NCI-H1694 treated with DMSO at 0.1 percent for 48 hours (cell line): ENCODE measurements at places on chromosomes 13 and 19.
A peak's percentile ranks its signal among the peaks of the same experiment; 100 is the strongest.

DNA sequence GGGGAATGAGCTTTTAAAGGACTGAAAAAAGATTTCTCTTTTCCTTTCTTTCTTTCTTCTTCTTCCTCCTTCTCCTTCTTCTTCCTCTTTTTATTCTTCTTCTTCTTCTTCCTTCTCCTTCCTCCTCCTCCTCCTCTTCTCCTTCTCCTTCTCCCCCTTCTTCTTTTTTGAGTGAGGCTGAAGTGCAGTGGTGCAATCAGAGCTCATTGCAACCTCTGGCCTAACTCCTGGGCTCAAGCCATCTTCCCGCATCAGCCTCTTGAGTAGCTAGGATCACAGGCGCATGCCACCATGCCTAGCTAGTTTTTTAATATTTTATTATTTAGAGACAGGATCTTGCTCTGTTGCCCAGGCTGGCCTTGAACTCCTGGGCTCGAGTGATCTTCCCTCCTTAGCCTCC is 120.9 kb upstream of the KL start:
- DNase-seq = no peak

- DNase-seq = peak; percentile 29
These were observed 30.3 kb upstream of the FRY start for GRCh38 chr13:32001154-32001768.

DNA sequence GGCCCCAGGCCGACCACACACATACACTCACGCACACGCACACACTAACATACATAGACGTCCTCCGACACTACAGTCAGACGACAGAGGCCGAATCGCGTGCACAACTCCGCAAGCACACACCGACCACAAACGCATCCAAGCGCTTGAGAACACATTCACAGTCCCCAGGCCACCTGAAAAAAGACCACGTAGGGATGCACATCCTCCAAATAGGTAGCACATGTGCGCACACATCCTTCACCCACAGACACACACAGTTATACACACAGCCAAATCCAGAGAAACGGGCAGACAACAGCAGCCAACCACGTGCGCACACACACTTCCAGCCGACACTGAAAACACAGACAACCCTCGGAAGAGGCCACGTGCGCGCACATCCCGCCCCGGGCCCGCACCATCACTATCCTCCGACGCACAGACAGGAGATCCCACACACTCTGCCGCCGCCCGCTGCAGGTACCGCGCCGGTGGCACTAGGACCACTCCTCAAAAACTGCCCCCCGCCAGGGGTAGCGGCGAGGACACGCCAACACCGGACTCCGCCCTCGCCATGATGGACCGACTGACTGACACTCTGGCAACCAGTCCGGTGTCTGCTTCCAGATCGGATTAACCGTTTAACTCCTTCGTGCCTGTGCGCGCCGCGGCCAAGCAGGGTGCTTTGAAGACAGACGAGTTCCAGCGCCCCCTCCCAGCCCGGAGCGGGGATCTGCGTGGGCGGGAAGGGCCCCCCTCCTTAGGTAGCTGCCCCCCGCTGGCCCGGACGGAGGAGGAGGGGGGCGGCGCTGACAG is 493 bp upstream of the PDE4A start:
- peak; percentile 61 for DNase-seq

GRCh38 chr13:109235901-109236300 is 550.5 kb downstream of the IRS2 start:
- DNase-seq = no peak

- DNase-seq = no peak
These were observed 3.2 kb downstream of the PDX1 start for GRCh38 chr13:27922883-27923612.

GRCh38 chr13:73521290-73521624 is 462.5 kb downstream of the KLF5 start:
- no peak for DNase-seq

GRCh38 chr19:21883516-21883915 is 47.5 kb upstream of the ZNF43 start:
- DNase-seq = no peak

DNA sequence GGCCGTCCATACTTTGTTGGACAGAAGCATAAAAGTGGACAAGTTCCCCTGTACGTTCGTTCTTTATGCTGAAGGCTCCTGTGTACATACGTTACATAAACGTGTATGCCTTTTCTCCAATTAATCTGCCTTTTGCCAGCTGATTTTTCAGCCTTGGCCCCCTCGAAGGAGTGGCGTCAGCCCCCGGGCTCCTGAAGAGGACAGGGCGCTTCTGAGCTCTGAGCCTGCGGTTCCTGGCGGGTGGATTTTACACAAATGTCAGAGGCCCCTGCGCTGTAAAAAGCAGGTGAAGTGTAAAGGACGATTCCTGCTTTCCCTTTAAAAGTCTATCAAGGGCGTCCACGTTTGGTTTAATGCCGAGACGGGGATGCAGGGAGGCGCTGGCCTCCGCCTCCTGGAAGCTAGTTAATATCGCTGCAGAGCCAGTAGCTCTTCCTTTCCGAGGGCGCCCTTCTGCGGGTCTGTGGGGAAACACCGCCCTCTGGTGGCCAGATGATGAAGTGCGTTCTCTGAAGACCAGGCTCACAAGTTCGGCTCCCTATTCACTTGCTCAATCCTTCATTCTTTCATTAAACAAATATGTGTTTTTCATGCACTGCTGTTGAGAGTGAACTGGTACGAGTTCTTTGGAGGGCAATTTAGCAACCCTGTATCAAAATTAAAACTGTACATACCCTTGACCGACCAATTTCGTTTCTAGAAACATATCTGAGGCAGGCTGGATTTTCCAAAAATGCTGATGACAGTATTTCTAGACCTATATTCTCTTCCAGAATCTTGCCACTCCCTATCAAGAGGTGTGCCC is 62.0 kb downstream of the GPR12 start:
- peak; percentile 64 for DNase-seq

GRCh38 chr13:74706801-74707200 is 572.6 kb upstream of the KLF12 start:
- no peak for DNase-seq

DNA sequence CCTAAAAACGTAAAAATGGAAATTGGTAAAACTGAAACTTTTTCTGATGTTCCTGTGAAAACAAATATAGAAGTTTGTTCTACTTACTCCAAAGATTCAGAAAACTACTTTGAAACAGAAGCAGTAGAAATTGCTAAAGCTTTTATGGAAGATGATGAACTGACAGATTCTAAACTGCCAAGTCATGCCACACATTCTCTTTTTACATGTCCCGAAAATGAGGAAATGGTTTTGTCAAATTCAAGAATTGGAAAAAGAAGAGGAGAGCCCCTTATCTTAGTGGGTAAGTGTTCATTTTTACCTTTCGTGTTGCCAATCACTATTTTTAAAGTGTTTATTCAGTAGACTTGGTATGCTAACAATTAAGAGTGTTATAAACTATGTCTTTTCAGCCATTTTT is 25.6 kb downstream of the BRCA2 start:
- no peak for DNase-seq

DNA sequence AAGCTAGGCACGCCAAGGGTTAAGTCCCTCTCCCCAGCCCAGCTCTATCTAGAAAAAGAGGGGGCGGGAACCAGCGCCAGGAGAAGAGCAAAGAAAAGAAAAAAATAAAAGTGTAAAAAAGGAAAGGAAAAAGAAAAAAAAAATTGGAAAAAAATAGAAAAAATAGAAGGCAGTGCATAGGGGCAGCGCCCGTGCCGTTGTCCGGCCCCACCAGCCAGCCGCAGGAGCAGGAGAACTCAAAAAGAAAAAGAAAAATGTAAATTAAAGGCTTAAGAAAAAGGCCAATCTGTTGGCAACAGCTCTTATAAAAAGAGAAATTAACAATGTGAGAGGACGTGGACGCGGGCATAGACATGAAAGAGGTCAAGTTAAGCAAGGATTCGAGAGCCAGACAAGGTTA is 105.4 kb upstream of the ZNF98 start:
- DNase-seq = no peak

- DNase-seq = no peak
These were observed 30.7 kb downstream of the MIPEP start for GRCh38 chr13:23858546-23858945.

GRCh38 chr19:8336660-8337059 is 6.4 kb downstream of the KANK3 start:
- DNase-seq = no peak

DNA sequence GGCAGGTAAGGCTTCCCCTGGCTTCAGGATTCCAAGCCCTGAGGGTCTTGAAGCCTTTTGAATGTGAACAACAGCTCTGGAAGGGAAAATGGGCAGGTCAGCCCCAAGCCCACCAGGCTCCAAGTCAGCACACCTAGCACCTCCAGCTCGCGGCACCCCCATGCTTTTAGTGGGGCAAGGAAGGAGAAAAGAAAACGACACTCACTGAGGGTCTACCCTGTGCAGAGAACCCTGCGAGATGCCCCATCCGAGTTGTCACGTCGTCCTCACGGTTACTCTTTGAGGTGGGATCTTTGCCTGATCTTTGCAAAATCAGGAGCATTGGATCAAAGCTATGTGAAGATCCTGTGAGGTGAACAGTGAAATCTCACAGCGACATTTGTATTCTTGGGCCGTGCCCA is 5.7 kb upstream of the F10 start:
- no peak for DNase-seq

DNA sequence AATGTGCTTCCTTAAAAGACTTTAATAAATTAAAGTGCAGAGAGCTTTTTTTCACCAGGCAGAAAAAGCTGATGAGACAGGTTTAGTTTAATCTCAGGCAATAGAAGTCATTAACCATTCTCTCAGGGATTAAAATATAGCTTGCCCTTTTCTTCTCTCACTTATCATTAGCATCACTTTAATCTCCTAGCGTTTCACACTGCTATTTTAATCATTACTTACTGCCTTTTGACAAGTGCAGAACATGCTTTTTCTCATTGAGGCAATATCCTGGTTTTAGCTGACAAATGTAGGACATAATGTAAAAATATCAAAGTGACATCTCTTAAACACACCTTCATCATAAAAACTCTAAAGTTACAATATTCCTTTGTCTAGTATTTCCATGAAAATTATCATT is 94.6 kb downstream of the DACH1 start:
- no peak for DNase-seq

DNA sequence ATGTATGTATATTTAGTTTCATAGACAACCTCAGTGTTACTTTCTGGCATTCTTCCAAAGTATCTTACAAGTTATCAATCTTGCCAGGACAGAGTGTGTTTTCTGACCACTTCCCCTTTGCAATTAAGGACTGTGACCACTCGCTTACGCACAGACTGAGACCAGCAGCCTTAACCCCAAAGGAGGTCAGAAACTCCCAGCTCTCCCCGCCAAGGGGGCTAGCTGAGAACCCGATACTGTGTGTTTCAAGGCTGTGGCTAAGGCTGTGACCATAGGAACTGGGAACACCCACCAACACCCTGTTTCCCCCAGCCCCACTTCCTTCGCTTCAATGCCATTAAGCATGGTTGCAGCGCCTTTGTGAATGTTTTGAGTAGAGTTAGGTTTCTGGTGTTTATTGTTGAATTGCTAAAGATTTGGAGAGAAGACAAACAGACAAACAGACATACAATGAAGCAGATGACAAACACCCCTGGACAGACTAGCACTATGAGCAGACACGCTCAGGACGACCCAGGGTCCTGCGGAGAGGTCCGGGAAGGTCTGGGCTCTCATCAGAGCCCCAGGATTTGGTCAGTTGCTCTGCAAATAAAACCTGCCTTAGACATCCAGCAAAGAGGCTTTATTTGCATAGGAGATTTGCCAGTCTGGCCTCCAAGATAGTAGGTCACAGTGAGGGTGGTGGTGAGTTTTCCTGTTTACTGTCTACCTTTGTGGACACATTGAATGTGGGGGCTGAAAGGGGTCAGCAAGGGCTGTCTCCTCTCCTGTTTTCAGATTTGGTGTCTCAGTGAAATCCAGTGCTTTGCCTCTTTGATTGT is 25.0 kb upstream of the TNFSF11 start:
- DNase-seq = no peak

DNA sequence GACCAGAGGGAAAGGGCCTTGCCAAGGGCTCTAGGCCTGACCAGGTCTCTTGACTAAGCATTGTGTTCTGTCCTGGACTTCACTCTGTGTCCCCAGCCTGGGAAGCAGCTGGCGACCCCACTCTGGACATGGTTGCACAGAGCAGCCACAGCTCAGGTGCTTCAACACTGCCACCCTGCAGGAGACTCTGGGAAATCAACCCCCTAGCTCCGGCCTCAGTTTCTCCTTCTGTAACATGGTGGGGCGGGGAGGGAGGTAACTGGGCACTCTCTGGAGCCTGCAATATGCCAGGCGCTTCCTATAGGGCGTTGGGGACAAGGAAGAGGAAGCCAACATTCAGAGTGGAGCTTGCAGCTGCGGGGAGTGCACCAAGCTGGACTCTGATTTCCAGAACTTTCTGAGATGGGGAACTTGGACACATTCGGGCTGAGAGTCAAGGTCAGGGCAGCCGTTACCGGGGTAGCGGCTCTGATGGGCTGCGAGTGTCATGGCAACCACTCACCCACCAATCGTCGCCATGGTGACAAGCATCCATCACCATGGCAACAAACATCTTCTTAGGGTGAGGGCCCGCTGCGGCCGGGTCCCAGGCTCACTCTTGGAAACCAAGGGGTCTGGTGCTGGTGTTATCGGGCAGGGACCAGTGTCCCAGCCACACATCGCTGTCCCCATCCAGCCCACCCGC is 12.8 kb downstream of the F2RL3 start:
- DNase-seq = no peak

DNA sequence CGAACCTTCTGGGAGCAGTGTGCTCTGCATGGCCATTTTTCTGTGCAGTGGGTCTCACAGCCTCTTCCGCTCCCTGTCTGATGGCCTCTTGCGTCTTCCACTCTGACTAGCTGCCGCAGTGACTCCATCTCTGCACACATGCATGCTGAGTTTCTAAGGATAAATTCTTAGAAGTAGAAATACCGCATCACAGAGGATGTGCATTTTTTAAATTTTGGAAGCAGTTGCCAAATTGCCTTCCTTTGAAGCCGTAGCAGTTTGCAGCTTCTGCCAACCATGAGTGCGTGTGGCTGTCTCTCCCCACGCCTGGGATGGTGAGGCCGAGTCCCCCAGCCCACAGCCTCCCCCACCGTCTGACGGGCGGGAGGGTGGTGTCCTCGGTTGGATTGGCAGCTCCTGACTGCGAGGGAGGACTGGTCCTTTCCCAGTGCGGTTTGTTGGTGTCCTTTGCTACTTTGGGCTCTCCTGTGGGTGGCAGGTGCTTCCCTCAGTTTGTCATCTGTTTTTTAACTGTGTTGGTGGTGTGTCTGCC is 9.8 kb downstream of the FZR1 start:
- DNase-seq = no peak

GRCh38 chr19:41233748-41234240 is 14.8 kb downstream of the AXL start:
- no peak for DNase-seq

DNA sequence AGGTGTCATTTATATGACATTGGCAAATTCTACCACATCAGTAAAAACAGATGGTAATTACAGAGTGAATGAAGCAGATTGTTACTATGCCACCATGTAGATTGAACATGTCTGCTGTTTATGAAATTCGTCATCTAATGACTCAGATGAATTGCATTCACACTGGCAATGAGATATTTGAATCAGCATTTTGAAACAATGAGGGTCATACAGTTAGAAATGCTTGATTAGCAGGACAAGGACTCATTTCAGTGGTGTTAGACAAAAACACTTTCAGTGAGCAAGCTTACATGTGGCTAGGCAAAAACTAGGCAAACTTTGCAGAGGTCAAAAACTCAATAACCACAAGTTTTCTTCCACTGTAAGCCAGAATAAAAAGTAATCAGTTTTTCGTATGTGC is 1165.0 kb downstream of the SLITRK1 start:
- no peak for DNase-seq
